IPS DF 6.9 (cell line): ENCODE measurements at places on chromosomes 12 and 14.

GRCh38 chr12:42985506-42985905, 396.0 kb upstream of the PRICKLE1 start:
- DNase-seq = peak; percentile 29

DNA sequence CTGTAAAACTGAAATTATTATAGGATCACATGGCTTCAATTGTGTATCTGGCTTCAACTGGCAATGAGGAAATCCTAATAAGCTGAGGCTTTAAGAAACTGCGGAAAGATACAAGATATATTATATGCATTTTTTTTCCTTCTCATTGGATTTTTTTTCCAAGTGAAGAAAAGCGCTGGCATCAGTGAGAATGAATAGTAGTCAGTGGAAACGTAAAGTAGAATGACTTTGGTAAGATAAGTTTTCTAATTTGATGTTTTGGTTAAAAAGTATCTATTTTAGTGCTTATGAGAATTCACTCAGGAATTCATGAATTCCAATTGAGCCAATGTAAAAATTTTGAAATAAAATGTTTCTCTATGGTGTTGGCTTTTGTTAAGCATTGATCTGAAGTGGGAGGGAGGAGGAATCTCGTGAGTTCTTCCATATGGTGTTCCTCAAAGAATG, 173.5 kb upstream of the FRMD6 start:
- DNase-seq = no peak

DNA sequence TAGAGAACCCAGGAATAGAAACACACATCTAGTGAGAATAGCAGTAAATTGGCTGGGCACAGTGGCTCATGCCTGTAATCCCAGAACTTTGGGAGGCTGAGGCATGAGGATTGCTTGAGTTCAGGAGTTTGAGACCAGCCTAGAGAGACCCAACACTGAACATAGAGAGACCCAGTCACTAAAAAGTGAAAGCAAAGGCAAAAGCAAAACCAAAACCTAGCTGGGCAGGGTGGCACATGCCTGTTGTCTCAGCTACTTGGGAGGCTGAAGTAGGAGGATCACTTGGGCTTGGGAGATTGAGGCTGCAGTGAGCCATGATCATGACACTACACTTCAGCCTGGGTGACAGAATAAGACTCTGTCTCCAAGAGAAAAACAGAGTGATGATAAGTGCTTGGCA, 37.5 kb upstream of the MIS18BP1 start:
- no peak for DNase-seq

GRCh38 chr14:59175404-59175803, 13.1 kb upstream of the DAAM1 start:
- no peak for DNase-seq

DNA sequence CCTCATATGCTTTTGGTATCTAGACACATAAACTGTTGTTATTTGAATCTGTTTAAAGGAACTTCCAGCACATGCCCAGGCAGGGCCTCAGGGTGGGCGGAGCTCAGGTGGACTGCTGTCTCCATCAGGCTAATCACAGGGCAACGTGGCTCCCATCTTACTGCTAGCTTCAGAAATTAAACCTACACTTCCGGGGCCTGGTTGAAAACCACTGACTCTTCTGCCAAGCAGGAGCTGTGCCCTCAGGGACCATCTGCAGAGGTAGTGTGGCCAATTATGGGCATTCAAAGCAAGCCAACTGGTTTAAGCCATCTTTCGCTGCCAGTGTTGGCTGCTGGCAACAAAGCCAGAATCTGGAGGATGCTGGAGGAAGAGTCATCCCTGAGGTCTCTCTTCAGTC, 97.5 kb downstream of the TMX1 start:
- DNase-seq = no peak

DNA sequence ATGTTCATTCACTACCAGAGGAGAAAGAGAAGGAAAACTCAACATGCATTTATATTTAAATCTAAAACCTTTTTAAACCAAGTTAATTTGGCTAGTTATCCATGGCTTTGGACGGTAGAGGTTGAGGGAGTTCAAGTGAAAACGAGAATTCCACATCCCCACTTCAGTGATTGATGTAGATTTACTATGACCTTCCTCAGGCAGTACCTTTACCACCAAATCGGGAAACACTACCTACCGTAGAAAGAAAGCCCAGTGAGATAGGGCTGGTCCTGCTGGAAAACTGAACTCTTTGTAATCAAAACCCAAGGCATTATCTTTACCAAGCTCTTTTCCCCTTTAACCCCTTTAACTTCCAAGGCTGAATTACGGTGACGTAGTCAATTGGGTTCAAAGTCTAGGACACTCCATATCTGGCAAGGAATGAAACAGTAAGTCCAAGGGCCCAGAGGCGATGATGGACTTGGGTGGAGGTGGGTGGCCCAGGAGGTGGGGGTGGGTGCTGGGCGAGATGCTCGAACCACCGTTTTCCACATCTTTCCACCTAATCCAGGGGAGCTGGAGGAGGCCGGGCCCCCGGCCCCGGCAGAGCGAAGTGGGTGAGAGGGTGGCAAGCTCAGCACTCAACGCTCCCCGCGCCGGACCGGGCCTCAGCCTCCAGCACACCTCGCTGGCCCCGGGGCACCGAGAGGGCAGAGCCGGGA, 618 bp downstream of the SEC23A start:
- no peak for DNase-seq

- DNase-seq = no peak
Observed at GRCh38 chr12:51504851-51505250, 80.2 kb downstream of the SLC4A8 start.

DNA sequence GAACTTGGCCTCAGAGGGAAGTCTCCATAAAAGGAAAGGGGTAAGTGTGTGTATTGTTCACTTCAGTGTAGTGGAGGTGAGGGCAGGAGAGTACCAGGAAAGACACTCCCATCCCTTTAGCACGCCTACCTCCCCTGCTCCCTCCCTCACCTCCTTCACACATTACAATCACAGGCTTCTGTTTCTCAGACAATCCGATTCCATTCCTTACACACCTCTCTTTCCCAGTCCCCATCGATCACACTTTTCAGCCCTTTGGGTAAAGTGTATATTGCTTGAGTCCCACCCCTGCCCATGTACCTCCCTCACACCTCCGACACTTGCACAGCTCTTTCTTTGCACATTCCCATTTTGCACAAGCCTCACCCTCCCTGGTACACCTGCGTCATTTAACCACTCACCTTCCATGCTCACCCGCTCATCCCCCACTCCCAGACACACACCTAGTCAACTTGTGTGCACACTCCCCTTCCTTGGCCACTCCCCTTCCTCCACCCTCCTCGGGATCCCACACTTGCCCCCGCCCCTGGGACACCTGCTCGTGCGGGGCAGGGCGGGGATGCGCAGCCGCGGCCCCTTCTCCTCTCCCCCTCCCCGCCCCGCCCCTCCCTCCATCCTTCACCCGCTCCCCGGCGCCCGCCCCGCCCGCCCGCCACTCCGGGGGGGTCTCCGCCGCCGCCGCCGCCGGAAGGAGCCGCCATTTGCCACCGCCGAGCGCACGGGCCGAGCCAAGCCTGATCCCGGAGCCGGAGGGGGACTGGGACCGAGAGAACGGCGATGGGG, at the start of gene MARCHF9:
Gene MARCHF9 (plus strand): TSS at position 693 of the 783 bp plus-strand sequence. CDS start 426 bp downstream, outside the sequence.
- no peak for DNase-seq

- peak; percentile 63 for DNase-seq
Observed at GRCh38 chr14:51979088-51979709, 10.1 kb upstream of the RTRAF start.

DNA sequence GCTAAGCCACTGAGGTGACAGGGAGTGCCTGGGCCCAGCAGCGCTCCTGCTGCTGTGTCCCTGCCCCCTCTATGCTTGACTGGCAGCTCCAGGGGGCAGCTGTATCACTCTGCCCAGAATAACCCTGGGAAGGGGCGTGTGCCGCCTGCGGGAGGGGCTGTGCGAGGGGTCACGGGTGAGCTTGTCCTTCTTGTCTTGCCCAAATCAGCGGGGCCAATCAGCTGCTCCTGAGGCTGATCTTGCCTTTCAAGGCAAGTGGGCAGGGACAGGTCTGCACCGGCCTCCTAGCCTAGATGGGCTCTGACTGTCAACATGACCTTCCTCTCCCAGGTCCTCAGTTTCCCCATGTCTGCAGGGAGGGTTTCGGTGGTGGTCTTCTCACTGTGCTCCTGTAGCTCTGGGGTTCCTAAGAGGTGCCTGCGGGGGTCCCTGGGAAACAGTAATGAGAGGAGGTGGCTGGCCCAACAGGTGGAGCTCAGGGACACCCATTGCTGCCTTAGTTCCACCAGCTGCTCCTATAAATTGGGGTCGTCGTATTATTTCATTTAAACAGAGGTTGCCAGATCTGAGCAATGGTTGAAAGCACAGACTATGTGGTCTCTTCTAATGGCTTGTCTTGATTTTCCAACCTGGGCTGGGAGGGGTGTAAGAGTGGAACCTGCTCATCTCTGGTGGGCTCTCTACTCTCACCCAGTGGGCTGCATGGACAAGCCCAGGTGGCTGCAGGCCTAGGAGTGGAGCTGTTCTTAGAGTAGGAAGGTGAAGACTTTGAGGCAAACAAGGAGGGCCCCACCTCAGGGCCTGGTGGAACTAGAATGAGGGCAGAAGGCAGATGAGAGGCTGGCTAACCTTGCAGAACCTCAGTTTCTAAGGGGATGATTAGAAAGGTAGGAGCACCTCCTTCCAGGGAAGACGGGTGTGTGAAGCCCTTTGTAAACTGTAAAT, 11.7 kb downstream of the RTL1 start:
- no peak for DNase-seq

- DNase-seq = peak; percentile 25
Observed at GRCh38 chr12:57983146-57983857, 41.9 kb downstream of the ATP23 start.

- no peak for DNase-seq
Observed at GRCh38 chr14:80764921-80765507, 176.5 kb downstream of the CEP128 start.

DNA sequence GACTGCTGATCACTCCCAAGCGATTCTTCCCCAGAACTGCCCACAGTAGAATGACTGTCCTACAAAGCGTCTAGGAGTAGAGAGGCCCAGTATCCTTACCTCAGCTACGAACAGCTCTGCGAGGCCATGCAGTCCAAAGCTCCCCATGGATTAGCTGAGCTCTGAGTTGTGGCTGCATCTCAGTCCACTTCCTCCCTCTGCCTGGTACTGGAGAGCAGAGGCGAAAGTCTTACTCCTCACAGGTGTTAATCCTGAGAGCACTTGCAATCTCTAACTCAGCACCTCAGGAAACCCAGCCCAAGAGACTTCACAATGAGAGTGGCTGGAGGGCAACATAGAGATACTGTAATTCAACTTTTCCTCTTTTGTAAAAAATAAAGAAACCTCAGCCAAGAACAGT, 493.1 kb downstream of the BCAT1 start:
- no peak for DNase-seq

DNA sequence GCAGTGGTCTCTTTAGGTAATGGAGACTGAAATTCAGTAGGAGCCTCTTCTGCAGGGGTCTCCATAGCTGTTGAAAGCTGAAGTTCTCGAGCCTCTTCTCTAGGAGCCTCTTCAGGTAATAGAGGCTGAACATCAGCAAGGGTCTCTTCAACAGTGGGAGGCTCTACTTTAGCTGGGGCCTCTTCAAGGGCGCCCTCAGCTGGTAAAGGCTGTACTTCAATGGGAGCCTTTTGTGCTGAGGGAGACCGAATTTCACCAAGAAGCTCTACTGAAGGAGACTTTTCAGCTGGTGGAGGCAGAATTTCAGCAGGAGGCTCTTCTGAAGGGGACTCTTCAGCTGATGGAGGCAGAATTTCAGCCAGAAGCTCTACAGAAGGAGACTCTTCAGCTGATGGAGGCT, 1.5 kb downstream of the FSCB start:
- no peak for DNase-seq

DNA sequence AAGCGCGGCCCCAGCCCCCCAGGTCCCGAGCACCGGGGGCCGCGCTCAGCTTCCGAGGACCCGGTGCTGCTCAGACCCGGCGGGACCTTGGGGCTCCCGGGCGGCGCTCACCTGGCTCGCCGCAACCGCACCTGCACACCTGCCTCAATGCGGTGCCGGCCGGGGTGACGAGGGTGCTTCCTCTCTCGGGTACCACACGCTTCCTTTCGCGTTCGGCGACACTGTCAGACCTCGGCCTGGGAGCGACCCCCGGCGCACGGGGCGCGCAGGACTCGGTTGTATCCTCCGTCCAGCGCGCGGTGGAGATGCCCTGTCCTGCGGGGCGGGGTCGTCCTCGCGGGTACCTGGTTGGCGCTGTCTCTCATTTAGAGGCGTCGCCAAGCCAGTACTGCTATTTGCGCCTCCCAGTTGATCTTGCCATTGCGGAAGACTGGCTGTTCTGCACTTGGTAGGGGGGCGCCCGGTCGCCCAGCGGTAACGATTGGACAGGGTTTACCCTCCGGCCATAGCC, 718 bp downstream of the PACS2 start:
- DNase-seq = no peak

DNA sequence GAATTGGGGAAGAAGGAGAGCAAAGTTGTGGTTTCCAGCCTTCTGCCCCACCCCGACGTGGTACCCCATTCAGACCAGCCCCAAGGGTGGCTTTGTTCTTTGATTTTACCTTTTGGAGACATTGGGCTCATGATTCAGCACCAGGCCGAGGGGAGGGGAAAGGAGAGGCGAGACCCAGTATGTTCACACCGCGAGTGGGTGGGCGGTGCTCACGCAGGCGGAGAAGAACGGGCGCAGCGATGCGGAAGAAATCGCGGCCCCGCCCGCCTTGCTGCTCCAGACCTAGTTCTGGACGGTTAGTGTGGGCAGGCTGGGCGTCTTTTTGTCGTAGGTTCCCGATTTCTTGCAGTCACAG, 963 bp downstream of the ATL1 start:
- DNase-seq = no peak

DNA sequence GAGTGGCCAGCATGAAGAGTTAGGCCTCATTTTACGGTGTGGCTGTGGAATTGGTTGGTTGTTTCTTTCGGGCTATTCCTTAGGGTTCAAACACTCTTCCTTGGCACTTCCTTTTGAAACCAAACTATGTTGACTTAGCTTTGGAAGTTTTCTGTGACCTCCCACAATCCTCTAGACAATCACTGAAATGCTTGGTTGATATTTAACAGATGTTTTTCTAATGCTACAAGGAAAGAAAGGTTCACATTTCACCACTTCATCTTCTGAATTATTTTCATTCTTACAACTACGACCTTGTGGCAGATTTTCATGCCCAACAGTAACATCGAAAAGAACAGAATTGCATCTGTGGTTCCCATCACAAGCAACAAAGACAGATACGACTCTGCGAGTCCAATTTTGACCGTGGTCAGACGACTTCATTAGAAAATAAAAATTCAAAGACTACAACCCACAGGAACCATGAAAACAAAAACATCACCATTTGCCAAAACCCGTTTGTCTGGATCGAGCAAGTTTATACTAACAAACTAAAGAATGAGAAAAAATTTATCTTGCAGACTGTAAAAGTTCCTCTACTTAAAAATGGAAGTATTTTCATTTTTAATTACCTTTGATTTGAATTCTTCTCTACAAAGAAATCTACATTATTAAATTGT, 16.9 kb downstream of the PRKAB1 start:
- DNase-seq = no peak
